ENCODE measurements at places on chromosomes 2 and 18. TPM values are rescaled to one million over a fixed set of nuclear protein-coding genes. Genes with fewer than 3 reads are reported as not detected.

The FARP2 gene
- total RNA-seq = 22.6 TPM

The MOCOS gene
- 7.2 TPM for total RNA-seq

The ADGRF3 gene
- total RNA-seq = 0.38 TPM

The ANKRD30B gene
- total RNA-seq = not detected

The FER1L5 gene
- 0.27 TPM for total RNA-seq

The RMDN2 gene
- total RNA-seq = 2.7 TPM

The HNRNPA3 gene
- total RNA-seq = 158 TPM

The ZSWIM2 gene
- not detected for total RNA-seq

The ABI2 gene
- total RNA-seq = 94.3 TPM

The TSGA10 gene
- 9.9 TPM for total RNA-seq

The FOXI3 gene
- 11.8 TPM for total RNA-seq

The CFAP65 gene
- 0.23 TPM for total RNA-seq

The FZD7 gene
- total RNA-seq = 404 TPM

The ZNF532 gene
- total RNA-seq = 225 TPM

The TXNDC2 gene
- not detected for total RNA-seq

The TRPM8 gene
- total RNA-seq = 1.4 TPM

The NPC1 gene
- total RNA-seq = 41.7 TPM

The SCN9A gene
- 8.8 TPM for total RNA-seq

The RAPGEF4 gene
- total RNA-seq = 4.7 TPM

The AP1S3 gene
- total RNA-seq = 25.5 TPM

The CMPK2 gene
- 0.12 TPM for total RNA-seq

The AQP12A gene
- not detected for total RNA-seq

The SCG2 gene
- total RNA-seq = 0.31 TPM

The LOXL3 gene
- total RNA-seq = 12.2 TPM

The ZRANB3 gene
- total RNA-seq = 15.2 TPM

The FSHR gene
- total RNA-seq = not detected

The BIRC6 gene
- 131 TPM for total RNA-seq

The PLGLB2 gene
- 1.0 TPM for total RNA-seq

The SERPINB4 gene
- 1.1 TPM for total RNA-seq

The DSC3 gene
- total RNA-seq = 2.1 TPM

The BOLL gene
- total RNA-seq = 0.04 TPM

The DYNAP gene
- total RNA-seq = 1.0 TPM

The APLF gene
- 6.6 TPM for total RNA-seq

The NAT8 gene
- total RNA-seq = not detected

The ARHGAP15 gene
- not detected for total RNA-seq

The CRACDL gene
- 0.14 TPM for total RNA-seq

The UGT1A7 gene
- total RNA-seq = not detected

The VSNL1 gene
- total RNA-seq = 102 TPM

The ADCYAP1 gene
- not detected for total RNA-seq

The CYP27C1 gene
- total RNA-seq = 3.0 TPM

The DIS3L2 gene
- 25.3 TPM for total RNA-seq

The OTOF gene
- not detected for total RNA-seq

The ABCG8 gene
- 0.31 TPM for total RNA-seq

Data from GM23338 (cell line).